ENCODE measurements at places on chromosomes 12 and 14.
A peak's percentile ranks its signal among the peaks of the same experiment; 100 is the strongest.

- no peak for DNase-seq
Observed at GRCh38 chr12:29883525-29883924, 99.8 kb upstream of the TMTC1 start.

GRCh38 chr14:99272899-99273765 is 1.1 kb upstream of the BCL11B start:
- no peak for DNase-seq

- DNase-seq = peak; percentile 67
Observed at GRCh38 chr14:61388173-61388975, 67.0 kb downstream of the PRKCH start.

DNA sequence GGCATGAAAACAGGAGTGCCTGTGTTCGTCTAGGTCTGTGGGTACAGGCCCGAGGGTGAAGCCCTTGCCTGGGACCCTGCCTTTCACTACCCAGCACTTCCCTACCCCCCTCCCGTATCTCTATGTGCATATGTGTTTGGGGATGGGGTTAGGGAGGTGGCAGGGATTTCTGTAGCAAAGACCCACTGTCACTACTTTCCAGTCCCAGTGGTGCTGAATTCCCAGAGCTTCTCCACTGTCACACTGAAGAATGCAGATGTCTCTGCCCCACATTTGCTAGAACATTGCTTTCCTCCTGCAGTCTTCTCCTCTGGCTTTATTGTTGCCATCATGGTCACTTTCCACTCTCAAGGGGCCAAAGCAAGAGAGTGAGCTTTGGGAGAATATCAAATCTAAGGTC is 203.9 kb downstream of the MYRFL start:
- DNase-seq = no peak

- no peak for DNase-seq
Observed at GRCh38 chr14:56131004-56131864, 13.0 kb downstream of the PELI2 start.

GRCh38 chr14:90193925-90194324 is 62.4 kb upstream of the PSMC1 start:
- peak; percentile 6 for DNase-seq

- DNase-seq = no peak
Observed at GRCh38 chr12:77728018-77728417, 102.7 kb upstream of the NAV3 start.

DNA sequence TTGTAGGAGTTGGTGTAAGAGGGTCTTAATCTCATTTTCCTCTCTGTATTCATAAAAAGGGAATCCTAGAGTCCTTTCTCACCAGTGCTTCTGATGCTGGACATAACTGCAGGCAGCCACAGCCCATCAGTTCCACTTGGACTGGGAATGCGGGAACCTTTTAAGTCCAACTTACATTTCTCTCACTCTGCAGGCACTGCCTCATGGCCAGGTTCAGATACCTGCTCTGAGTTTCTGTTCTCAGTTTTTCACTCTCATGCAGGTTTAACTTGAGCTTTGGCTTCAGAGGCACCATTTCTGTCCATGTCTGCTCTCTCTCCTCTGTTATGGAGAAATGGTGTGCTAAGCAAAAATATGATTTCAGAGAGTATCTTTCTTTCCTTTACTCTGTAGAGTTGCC is 4.2 kb downstream of the ACVR1B start:
- DNase-seq = no peak

DNA sequence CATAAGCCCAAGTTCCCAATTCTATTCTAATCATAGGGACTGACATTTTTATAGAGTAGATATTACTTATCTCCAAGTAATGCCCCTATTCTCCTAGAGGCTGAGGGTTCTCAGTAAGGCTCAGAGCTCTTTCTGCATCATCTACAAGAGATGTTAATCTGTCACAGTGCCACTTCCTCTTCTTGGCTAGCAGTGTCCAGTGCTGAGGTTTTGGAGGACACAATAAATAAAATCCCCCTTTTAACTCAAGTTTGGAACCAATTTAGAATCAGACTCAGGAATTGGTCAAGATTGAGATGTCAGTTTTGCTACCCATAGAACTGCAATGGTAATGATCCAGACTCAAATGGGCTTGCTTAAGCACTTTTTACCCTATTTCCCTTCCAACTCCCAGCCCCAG is 154.1 kb upstream of the ARID2 start:
- no peak for DNase-seq

DNA sequence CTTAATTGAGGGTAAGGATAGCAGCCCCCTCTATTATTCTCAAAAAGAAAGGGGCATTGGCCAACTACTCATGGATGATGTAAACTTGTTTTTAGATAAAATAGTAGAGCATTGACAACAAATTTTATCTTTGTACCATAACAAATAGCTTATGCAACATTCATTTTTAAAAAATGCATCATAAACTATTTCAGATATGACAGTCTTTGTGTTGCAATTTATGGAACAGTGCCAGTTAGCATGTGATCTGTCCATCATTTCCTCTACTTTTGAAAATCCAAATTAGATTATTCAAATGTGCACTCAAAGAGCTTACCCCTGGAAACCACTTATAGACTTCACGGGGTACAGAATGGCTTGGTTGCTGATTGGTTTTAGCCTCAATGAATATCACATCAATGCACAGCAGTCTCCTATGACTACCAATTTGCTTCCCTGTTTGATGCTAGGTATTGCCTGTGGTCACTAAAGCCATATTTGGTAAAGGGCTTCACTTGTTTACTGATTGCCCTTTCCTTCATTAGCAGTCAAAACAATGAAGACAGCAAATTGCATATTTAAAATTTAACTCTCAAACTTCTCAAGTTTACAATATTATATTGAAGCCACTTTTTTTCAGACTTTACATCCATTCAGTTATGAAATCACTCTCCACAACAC is 274.9 kb upstream of the MGAT4C start:
- DNase-seq = no peak

Data from CD4-positive, alpha-beta T cell treated with Interleukin-15 for 4 hours (primary cell).